ENCODE measurements at places on chromosomes 2 and 18.
A peak's percentile ranks its signal among the peaks of the same experiment; 100 is the strongest.

DNA sequence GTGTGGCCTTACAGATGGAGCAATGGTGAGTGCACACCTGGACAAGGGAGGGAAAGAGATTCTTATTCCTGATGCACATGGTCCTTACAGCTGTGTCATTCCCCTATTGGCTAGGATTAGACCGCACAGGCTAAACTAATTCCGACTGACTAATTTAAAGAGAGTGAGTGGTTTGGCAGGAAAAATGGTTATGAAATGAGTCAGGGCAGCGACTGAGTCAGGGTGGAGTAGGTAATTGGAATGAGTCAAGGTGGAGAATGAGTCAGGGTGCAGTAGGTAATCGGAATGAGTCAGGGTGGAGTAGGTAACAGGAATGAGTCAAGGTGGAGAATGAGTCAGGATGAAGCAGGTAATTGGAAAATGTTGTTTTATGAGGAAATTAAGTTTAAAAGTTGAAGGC is 1353.7 kb upstream of the LRRTM1 start:
- DNase-seq, result no peak

- peak; percentile 47 for DNase-seq
Observed at GRCh38 chr2:174971868-174972781, 33.1 kb downstream of the CHN1 start.

GRCh38 chr18:44601447-44601846 is 79.2 kb upstream of the SETBP1 start:
- no peak for DNase-seq

DNA sequence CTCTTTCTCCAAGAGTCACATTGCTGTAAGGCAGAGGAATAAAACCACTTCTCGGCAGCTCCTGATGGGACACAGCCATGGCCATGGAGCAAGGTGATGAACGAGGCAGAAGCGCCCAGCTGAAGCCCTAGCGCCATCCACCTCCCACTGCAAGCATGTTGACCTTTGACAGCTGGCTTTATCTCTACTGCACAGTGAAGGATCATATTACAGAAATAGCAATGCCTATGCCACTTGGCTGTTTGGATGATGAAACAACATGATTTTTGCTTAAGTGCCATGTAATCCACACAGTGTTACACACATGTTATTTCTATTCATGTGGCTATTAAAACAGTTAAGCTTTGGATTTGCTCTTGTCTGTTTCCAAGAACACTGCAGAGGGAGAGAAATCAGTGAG is 167.7 kb downstream of the VAPA start:
- DNase-seq, result no peak

GRCh38 chr2:53033411-53033810 is 734.2 kb upstream of the CHAC2 start:
- DNase-seq, result no peak

GRCh38 chr2:112910219-112910618 is 746 bp upstream of the IL37 start:
- DNase-seq, result no peak

DNA sequence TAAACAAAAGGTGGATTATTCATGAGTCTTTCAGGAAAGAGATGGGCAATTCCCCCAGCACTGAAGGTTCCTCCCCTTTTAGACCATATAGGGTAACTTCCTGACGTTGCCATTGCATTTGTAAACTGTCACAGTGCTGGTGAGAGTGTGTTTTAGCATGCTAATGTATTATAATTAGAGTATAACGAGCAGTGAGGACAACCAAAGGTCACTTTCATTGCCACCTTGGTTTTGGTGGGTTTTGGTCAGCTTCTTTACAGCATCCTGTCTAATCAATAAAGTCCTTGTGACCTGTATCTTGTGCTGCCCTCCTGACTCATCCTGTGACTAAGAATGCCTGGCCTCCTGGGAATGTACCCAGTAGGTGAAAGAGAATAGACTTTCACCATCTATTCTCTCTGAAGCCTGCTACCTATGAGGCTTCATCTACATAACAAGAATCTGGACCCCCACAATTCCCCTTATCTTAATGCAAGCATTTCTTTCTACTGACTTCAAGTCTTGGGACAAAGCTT is 148.7 kb downstream of the CABLES1 start:
- DNase-seq, result no peak

- no peak for DNase-seq
Observed at GRCh38 chr18:5414546-5414945, 119.0 kb upstream of the ZBTB14 start.
